Activated naive CD4-positive, alpha-beta T cell treated with anti-CD3 and anti-CD28 coated beads for 36 hours (primary cell): ENCODE measurements at places on chromosomes 12 and 14. TPM values are rescaled to one million over a fixed set of nuclear protein-coding genes. Genes with fewer than 3 reads are reported as not detected.

GRCh38 chr12:58871556-58871955 lies 48.7 kb downstream of the LRIG3 start:
- H3K4me1 ChIP-seq: no peaks in the 10 kb centered on the region
- no peaks in the 10 kb centered on the region for H3K36me3 ChIP-seq
- no peak for DNase-seq
- H3K4me3 ChIP-seq: no peak overlapping the region

IFNG-AS1 gene
- 1.2 TPM for total RNA-seq

DNA sequence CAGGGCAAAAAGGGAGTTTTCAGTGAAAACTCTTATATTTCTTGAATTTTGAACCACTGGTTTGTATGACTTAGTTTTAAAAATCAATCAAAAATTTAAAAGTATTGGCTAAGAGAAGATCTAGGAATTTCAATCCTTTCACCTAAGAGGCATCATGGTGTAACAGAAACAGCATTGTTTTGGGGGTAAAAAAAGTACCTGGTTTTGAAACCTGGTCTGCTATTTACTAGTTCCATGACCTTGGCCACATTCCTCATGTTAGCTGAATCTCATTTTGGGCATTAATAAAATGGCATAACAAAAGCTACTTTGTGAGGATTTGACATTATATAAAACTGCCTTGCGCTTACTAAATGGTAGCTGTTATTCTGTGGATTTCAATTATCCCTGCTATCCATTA lies 16.7 kb upstream of the GNPNAT1 start:
- no peaks in the 10 kb centered on the region for H3K27me3 ChIP-seq
- H3K27ac ChIP-seq: no peak overlapping the region
- DNase-seq: no peak

DNA sequence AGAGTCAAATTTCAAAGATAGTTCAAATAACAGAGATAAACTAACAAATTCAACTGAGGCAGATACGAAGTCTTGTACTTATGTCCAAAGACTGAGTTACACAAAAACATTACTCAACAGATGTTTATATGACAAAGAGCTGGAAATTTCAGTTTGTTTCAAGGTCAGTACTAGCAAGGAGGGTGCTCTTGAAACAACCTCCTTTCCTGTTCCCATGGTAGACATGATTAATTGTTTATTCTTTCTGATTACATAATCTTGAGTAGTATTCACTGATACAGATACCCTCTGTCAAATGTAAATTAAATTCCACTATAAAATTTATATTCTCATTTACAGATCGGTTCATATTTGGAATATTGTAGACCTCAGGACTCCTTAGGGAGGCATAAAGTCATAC lies 23.4 kb downstream of the TSPAN8 start:
- H3K27ac ChIP-seq: no peak overlapping the region
- no peaks in the 10 kb centered on the region for H3K36me3 ChIP-seq
- H3K4me3 ChIP-seq: no peak overlapping the region
- DNase-seq: no peak
- no peaks in the 10 kb centered on the region for H3K4me1 ChIP-seq

RTN1 gene
- not detected for total RNA-seq

SLC25A21 gene
- not detected for total RNA-seq

- peaks cover 21% of the 10 kb centered on the region for H3K4me1 ChIP-seq
- no peak overlapping the region for H3K27ac ChIP-seq
- peaks cover 8% of the 10 kb centered on the region for H3K27me3 ChIP-seq
- no peaks in the 10 kb centered on the region for H3K36me3 ChIP-seq
Observed at GRCh38 chr14:51677738-51678137, 26.0 kb downstream of the FRMD6 start.

KIF5A gene
- total RNA-seq: 0.86 TPM

DNA sequence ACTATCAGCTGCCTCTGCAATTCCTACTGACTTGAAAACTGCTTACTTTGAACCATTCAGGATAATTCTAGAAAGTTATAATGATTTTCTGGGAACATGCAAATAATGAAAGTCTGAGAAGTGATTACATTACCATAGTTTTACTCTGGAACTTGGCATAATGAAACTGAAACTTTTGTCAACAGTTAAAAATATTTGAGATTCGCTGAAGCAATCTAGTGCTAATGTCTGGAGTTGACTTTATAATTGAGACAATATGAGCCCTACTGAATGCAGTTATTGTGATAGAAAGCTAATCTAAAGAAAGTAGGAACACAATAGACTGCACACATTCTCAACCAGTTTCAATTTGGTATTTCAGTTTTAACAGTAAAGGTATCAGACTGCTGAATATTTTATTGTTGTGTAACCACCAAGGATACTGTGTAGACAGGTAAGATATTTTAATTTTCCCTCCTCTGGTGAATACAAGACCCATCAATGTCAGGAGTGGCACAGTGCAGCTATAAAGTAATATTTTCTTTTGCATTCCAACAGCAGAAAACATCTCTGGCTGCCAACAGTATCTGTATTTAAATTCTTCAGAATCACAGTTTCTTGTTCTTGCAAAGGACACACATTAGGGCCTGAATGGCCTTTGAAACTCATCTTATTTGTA lies 483.5 kb downstream of the ATP23 start:
- peaks cover 6% of the 10 kb centered on the region for H3K27me3 ChIP-seq
- H3K4me1 ChIP-seq: peaks cover 9% of the 10 kb centered on the region
- H3K36me3 ChIP-seq: no peaks in the 10 kb centered on the region
- no peak overlapping the region for H3K27ac ChIP-seq
- H3K4me3 ChIP-seq: no peak overlapping the region

PRB2 gene
- not detected for total RNA-seq

ACOT6 gene
- total RNA-seq: not detected

CISTR gene
- total RNA-seq: not detected

PLEKHG7 gene
- total RNA-seq: not detected

SLC38A4 gene
- total RNA-seq: not detected

GRCh38 chr12:95829395-95829794 lies 29.4 kb upstream of the SNRPF start:
- H3K27ac ChIP-seq: no peak overlapping the region
- H3K27me3 ChIP-seq: peaks cover 11% of the 10 kb centered on the region
- DNase-seq: no peak
- no peak overlapping the region for H3K4me3 ChIP-seq

CARMIL3 gene
- 0.99 TPM for total RNA-seq

- no peak for DNase-seq
- no peaks in the 10 kb centered on the region for H3K27me3 ChIP-seq
- H3K4me3 ChIP-seq: no peak overlapping the region
Observed at GRCh38 chr12:24979329-24979728, 30.4 kb upstream of the BCAT1 start.

- no peak overlapping the region for H3K27ac ChIP-seq
- no peaks in the 10 kb centered on the region for H3K36me3 ChIP-seq
- no peaks in the 10 kb centered on the region for H3K4me1 ChIP-seq
- H3K27me3 ChIP-seq: peaks cover 21% of the 10 kb centered on the region
Observed at GRCh38 chr12:65098364-65098763, 22.7 kb downstream of the WIF1 start.

- DNase-seq: no peak
- H3K4me3 ChIP-seq: no peak overlapping the region
- H3K27me3 ChIP-seq: no peaks in the 10 kb centered on the region
- no peaks in the 10 kb centered on the region for H3K4me1 ChIP-seq
Observed at GRCh38 chr12:3571323-3571722, 80.3 kb downstream of the PRMT8 start.

DNA sequence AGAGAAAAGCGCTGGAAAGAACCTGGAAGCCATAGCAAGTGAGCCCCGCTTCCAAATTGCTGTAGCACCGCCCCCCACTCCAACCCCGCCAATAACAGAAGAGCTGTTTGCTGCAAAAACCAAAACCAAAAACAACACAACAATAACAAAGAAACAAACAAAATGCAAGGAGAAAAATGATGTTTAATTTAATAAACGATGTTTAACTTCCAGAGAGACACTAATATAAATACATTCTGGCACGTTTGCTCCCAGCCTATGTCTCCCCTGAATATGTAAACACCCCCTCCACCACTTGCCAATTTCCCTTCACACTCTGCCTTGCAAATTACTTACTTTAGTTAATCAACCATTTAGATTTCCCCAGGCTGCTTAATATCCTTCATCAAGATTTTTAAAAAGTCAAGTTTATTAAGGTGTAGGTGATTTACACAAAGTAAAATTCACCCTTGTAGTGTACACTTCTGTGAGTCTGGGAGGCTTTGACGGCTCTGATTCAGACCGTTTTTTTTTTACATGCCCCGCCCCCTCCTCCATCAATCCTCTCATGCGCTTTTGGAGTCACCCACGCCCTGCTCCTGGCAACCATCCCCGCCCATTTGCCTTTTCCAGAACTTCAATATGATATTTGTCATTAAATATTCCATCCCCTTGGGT lies 482 bp upstream of the IFI27L2 start:
- H3K27me3 ChIP-seq: no peaks in the 10 kb centered on the region
- H3K4me1 ChIP-seq: peaks cover 16% of the 10 kb centered on the region
- H3K4me3 ChIP-seq: peak overlapping the region; percentile 88
- peaks cover 4% of the 10 kb centered on the region for H3K36me3 ChIP-seq
- no peak overlapping the region for H3K27ac ChIP-seq

SLC17A8 gene
- not detected for total RNA-seq

DNA sequence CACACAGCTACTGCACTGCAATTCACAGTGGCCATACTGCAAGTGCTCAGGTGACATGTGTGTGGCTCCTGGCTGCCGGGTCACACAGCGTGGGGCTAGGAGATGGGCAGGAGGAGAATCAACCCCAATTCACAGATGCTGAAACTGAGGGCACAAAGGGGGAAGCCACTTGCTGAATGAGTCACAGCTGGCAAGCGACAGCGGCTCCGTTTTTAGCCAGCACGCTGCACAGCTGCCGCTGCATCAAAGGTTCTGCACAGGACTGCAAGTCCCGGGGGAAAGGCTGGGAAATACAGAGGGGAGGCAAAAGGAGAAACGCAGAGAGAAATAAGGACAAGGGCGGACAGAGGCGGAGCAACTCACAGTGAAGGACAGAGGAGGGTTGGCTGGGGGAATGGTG lies 57.9 kb downstream of the KDM2B start:
- no peak for DNase-seq
- H3K4me3 ChIP-seq: no peak overlapping the region
- no peak overlapping the region for H3K27ac ChIP-seq
- no peaks in the 10 kb centered on the region for H3K27me3 ChIP-seq
- no peaks in the 10 kb centered on the region for H3K4me1 ChIP-seq

DNA sequence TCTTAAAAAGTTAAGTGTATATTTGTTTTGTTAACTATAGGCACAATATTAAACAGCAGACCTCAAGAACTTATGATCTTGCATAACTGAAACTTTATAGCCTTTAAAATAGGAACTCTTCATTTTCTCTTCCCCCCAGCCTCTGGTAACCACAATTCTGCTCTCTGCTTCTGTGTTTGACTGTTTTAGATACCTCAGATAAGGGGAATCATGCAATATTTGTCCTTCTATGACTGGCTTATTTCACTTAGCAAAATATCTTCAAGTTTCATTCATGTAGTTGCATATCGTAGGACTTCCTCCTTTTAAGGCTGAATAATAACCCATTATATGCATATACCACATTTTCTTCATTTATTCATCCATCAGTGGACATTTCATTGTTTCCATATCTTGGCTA lies 131.3 kb downstream of the PTPRO start:
- H3K4me3 ChIP-seq: no peak overlapping the region
- peaks cover 2% of the 10 kb centered on the region for H3K27me3 ChIP-seq
- H3K36me3 ChIP-seq: no peaks in the 10 kb centered on the region

DNA sequence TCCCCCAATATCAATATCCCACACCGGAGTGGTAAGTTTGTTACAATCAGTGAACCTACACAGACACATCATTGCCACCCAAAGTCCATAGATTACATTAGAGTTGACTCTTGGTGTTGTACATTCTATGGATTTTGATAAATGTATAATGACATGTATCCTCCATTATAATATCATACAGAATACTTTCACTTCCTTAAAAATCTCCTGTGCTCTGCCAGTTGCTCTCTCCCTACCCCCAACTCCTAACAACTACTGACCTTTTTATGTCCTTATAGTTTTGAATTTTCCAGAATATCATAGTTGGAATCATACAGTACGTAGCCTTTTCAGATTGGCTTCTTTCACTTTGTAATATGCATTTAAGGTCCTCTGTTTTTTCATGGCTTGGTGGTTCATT lies 48.4 kb downstream of the SLC4A8 start:
- H3K36me3 ChIP-seq: no peaks in the 10 kb centered on the region
- no peak overlapping the region for H3K27ac ChIP-seq
- peaks cover 8% of the 10 kb centered on the region for H3K4me1 ChIP-seq
- no peak overlapping the region for H3K4me3 ChIP-seq
- no peaks in the 10 kb centered on the region for H3K27me3 ChIP-seq

DNA sequence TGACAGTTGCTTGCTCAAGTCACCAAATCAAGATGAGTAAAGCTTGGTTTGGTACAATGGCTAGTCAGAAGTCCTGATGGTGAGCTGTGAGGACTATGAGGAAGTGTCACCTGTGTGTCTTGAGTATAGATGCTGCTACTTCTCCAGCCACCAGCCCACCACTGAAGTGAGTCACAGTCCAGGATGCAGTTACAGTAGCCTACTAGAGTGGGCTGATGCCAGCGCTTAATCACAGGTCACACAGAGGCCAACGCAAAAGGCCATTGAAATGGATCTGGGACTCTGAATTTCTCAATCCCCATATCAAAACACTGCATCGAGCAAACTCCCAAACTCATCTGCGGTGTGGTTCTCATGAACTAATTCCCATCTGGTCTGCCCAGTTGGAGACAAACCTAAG lies 223.1 kb downstream of the ANO6 start:
- DNase-seq: no peak
- no peaks in the 10 kb centered on the region for H3K27me3 ChIP-seq
- no peaks in the 10 kb centered on the region for H3K36me3 ChIP-seq
- H3K27ac ChIP-seq: no peak overlapping the region
- no peaks in the 10 kb centered on the region for H3K4me1 ChIP-seq

GRCh38 chr14:76961631-76962302 lies 66.7 kb downstream of the IRF2BPL start:
- H3K4me1 ChIP-seq: peaks cover 92% of the 10 kb centered on the region
- H3K27ac ChIP-seq: peak overlapping the region; percentile 98
- peak; percentile 100 for DNase-seq
- no peaks in the 10 kb centered on the region for H3K36me3 ChIP-seq

DNA sequence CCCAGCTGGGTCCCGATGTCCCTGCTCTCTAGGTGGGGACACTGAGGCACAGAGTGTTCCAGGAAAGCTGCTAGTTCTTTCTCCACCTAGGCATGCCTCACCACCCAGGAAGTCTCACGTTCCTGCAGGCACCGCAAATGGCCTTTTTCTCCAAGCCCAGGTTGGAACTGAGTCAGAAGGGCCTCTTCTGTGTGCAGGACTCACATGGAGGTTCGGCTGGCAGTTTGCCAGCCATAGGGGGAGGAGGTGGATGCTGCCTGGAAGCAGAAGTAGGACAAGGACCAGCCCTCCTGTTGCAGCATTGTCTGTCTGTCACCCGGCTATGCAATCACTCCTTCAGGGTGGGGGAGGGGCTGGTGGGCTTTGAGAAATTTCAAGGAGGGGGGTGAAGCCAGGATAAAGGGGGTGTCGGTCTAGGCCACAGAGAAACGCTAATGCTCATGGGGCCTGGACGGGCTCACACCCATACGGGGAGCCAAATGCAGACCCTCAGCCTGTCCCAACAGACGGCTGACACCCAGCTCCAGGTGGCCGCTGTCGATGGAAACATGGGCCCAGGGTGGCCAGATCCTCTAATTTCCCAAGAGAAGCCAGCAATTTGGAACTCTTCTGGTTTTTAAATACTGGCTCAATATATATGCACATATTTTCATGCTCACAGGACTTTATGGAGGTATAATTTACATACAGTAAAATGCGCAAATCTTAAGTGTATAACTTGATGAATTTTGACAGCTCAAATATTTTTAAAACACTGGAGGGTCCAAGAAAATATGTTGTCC lies 120.5 kb downstream of the PHETA1 start:
- H3K4me3 ChIP-seq: no peak overlapping the region
- H3K36me3 ChIP-seq: no peaks in the 10 kb centered on the region
- no peak for DNase-seq
- no peaks in the 10 kb centered on the region for H3K4me1 ChIP-seq
